Activated CD8-positive, alpha-beta memory T cell treated with anti-CD3 and anti-CD28 coated beads, Interleukin-2, amount 10 ng/mL, durations not matched to agents 7 days and 5 days (primary cell): ENCODE measurements at places on chromosomes 4 and X. TPM values are rescaled to one million over a fixed set of nuclear protein-coding genes. Genes with fewer than 3 reads are reported as not detected.

The CCDC160 gene
- not detected for total RNA-seq

The AKAP14 gene
- total RNA-seq: not detected

The EIF1AX gene
- total RNA-seq: 58.4 TPM

The FAT4 gene
- total RNA-seq: not detected

The PABPC1L2A gene
- not detected for total RNA-seq

The CCNB3 gene
- 0.23 TPM for total RNA-seq

The SEPSECS gene
- total RNA-seq: 12.9 TPM

The TCEAL9 gene
- total RNA-seq: 2.4 TPM

The AREG gene
- 0.53 TPM for total RNA-seq

The DNASE1L1 gene
- total RNA-seq: 18.4 TPM

The TCEAL2 gene
- not detected for total RNA-seq

The XAGE2 gene
- total RNA-seq: not detected

The SERTM2 gene
- not detected for total RNA-seq
